ENCODE measurements at places on chromosomes 16 and 17.

DNA sequence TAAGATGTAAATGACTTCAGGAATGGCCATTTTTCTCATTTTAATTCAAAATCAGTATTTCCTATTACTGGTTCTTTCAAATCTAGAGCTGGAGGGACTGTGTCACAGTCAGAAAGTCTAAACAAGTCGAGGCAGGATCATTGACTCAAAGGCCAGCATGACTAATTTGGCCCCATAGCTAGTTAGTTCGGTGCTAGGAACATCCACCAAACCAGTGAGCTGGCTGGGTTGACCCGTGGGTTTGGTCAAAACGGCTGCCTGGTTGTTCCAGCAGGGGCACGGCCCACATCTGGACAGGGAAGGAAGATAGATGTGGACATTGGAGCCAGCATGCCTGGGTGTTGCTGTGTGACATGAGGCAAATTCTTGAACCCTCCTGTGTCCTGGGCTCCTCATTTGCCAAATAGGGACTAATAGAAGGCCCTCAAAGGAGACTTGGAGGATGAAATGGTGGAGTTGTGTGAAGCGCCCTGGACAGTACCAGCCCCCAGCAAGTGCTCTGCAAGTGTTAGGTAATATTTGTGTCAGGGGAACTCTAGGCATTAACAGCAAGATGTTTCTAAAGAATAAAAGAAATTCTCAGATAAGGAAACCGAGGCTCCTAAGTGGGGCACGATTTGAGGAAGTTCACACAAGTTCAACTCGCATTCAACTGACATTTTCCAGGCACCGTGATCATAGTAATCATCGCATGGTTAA lies 46.2 kb downstream of the MEOX1 start:
- DNase-seq = no peak

GRCh38 chr17:73956595-73957465 lies 246.6 kb upstream of the RPL38 start:
- peak; percentile 23 for DNase-seq

DNA sequence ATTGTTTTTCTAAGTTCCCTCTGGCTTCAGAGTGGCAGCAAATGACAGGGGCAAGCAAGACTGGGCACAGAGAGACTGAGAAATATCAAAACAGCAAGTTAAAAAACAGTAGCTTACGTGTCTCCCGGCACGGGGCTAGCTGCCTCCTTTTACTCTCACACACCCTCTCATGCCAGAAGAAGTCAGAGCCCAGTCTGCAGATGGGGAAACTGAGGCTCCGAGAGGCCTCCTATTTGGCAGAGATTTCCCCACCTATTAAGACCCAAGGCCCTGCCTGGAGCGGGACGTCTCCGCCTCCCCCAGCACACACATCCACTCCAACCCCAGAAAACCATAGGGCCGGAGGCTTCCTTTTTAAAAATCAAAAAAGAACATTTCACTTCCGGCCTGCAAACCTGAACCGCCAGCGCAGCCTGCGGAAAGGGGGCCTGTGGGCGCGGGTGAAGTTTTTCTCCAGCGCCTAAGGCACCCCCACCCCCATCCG lies 832 bp downstream of the CARHSP1 start:
- DNase-seq = no peak

GRCh38 chr17:9371019-9371418 lies 204.6 kb downstream of the STX8 start:
- DNase-seq = no peak

DNA sequence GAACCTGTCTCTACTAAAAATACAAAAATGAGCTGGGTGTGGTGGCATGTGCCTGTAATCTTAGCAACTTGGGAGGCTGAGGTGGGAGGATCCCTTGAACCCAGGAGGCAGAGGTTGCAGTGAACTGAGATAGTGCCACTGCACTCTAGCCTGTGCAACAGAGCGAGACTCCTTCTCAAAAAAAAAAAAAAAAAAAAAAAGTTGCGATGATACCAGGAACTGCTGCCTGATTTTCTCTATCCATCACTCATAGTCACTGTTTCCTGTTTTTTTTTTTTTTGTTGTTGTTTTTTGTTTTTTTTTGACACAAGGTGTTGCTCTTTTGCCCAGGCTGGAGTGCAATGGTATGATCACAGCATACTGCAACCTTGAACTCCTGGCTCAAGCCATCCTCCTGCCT lies 59.2 kb downstream of the ABCC1 start:
- no peak for DNase-seq

DNA sequence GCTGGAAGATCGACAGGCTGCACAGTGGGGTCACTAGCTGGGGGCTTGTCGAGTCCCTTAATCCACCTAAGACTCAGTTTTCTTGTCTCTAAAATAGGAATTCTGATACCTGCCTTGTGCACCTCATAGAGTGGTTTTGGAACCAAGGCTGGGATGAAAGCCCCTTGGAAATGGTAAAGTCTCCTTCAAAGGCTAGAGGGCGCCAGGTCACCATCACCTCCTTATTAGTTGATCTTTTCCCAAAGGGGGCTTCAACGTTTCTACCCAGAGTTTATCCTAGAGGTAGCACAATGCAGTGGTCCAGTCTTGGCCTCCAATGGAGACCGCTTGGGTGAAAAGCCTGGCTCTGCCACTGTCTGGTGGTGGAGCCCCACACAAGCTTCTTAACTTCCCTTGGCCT lies 158.2 kb downstream of the AIPL1 start:
- DNase-seq = no peak

GRCh38 chr17:6756425-6757031 lies 682 bp downstream of the XAF1 start:
- no peak for DNase-seq

GRCh38 chr16:54928411-54929089 lies 2.1 kb upstream of the IRX5 start:
- no peak for DNase-seq

DNA sequence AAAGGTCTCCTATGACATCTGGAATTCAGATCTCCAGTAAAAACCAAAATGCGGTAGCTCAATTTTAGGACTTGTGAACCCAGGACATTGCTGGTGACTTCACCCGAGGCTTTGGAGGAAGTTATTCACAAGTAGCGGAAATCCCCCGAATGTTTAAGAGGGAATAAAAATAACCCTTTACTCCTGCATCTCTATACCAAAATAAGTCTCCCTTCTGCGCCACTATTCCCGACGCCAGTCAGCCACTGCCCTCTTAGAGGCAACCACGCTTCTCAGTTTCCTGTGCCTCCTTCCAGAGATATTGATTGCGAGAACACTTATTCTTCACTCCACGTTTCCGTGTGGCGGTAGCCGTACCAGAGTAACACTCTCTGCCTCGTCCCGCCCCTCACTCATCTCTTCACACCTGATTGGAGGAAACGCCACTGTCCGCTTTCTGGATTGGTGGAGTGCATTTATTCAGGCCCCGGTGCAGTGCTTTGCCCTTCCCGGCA lies 27.4 kb downstream of the EMP2 start:
- DNase-seq = peak; percentile 56

GRCh38 chr16:53744449-53744848 lies 40.5 kb downstream of the FTO start:
- no peak for DNase-seq

DNA sequence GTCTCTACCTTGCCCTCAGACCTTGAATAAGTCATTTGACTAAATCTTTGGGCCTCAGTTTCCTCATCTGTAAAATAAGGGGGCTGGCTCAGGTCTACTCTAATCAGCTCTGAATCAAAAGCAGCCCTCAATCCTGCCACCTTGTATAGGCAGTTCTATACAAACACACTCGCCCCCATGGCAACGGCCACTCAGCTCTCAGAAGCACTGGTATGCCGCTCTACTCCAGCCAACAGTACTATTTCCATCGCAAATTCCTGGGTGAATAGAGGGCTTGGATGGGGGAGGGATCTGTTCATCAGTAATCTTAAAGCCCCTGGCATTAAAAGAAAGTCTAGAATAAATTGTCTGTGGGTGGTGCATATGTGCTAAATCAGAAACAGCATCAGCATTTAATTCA lies 21.2 kb upstream of the TAOK1 start:
- no peak for DNase-seq

GRCh38 chr17:27338536-27338985 lies 44.6 kb downstream of the WSB1 start:
- no peak for DNase-seq

DNA sequence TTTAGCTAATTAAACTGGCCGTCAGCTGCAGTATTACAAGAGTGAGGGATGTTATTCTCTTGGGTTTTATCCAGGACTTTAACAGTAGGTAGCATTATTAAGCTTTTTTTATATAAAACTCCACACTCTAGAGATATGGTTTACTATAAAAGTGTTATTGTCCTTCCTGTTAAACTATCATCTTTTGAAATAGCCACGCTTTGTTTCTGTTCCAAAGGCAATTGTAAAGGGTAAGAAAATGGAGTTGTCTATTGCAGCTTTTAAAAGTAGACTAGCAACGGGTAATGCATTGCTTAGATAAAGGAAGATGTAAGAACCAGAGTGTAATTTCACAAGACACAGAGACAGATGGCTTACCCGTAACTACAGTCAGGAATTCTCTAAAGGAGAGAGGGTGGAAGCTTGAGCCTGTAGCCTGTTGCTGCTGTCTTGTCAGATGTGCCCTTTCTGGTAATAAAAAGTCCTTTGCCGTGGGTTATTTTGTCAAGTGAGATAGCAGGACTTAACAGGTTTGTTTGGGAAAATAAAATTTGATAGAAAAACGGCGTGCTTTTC lies 56.4 kb downstream of the WWOX start:
- no peak for DNase-seq

DNA sequence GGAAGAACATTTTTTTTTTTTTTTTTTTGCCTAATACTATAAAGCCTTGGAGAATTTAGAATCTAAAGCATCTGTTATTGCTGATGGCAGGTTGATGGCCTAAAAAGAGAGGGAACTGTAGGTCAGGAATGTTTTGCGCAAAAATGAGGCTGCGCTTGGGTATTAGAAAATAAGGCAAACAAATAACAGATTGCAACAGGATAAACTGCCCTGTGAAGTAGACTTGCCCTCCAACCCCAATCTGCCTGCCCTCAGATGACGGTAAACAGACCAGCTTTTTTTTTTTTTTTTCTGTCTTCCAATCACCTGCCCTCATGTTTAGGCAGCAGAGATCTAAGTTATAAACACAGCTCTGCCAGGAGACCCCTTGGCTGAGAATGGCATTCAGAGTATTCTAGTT lies 3.8 kb upstream of the DHX8 start:
- DNase-seq = no peak

DNA sequence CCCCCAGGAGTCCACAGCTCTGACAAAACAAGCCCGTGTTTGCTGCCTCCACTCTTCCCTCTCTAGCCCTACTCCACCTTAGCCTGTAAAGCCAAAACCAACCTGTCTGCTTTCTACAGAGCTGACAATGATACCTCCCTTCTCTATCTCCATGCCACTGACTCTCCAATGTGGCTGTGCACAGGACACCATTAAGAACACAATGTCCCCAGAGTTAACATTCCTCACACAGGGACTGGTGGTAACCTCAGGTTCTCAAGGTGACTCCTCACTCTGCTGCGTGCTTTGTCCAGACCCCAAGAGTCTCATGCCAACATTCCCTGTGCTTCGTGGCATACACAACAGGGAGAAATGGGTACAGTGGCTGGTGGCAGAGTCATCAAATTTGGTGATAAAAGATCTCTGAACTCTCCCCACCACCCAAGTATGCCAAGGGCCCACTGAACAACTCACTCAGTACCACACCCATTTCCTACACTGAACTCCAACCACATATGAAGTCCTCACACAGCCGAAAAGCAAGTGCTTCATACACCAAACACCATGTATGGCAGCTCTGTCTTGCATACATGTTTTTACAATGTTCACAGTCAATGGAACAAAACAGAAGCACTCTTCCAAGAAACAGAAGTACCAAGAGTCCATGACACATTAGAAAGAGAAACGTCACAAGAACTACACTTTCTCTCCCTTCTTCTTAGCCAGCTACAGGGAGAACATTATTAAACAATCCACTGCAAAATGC lies 21.1 kb downstream of the CSNK2A2 start:
- DNase-seq = no peak

GRCh38 chr16:84672276-84673202 lies 24.2 kb downstream of the KLHL36 start:
- DNase-seq = peak; percentile 74

DNA sequence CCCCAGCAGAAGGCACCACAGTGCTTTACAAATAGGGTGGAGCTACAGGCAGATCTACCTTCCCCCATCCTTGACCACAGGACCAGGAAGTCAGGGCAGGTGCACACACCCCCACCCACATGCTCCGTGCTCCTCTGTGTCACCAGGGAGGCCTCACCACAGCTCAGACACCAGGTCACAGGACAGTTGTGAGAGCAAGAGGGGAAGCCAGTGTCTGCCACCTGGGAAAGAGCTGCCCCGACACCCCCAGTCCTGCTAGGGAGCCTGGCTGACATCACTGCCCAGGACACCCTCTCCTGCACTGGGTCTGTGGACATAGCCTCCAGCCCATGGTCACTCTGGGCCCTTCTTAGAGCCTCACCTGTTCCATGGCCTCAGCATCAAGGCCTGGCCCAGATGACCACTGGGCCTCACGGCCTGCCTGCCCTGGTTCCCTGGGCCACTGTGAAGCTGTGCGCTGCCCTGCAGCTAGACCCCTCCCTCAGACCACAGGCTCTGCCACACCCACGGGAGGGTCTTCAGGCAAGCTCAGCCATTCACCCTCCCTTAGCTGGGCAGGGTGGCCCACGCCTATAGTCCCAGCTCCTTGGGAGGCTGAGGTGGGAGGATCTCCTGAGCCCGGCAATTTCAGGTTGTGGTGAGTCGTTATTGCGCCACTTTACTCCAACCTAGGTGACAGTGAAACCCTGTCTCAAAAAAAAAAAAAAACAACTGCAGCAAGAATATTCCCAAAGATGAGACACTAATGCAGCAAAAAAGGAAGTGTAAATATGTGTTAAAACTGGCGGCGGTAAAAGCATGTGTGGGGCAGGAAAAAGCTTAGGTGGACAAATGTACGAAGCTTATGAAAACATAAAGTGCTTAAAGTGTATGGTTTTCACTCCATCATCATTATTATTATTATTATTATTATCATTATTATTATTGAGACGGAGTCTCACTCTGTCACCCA lies 14.2 kb downstream of the POLR3K start:
- DNase-seq = peak; percentile 81

DNA sequence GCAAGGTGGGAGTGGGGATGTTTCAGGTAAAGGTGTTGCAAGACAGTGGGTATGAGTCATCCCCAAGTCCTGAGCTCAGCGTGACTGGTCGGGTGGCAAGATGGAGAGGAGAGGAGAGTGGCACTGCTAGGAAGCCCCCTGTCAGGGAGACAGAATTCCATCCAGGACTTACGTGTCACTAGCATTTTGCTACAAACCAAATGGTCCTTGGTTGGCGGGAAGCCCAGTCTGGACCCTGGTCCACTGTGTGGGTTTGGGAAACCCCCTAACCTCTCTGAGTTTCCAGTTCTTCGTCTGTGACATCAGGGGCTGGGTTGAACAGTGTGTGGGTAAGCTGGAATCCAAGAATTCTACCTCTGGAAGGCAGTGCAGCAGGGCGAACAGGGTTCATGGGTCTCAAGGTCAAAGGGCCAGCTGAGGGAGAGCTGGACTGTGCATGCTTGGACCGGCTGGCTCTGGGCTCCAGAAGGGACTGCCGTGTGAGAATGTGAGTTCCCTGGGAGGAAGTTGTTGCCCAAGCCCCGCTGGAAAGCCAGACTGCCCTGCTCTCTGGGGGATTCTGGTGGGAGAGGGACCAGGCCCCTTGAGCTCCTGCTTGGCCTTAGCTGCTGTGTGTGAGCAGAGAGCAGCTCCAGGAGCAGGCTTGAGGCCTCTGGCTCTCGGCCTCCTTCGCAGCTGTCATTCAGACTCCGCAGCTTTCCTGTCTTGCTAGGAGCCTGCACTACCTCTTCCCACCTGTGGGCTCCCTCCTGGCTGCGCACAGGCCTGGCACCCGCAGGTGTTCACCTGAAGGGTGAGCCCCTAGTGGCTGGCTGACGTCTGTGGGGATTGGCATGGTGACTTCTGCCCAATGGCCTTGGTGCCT lies 84.6 kb downstream of the NT5M start:
- no peak for DNase-seq

Measured in GM18507 (cell line).